ENCODE measurements at places on chromosomes 12 and 14.

DNA sequence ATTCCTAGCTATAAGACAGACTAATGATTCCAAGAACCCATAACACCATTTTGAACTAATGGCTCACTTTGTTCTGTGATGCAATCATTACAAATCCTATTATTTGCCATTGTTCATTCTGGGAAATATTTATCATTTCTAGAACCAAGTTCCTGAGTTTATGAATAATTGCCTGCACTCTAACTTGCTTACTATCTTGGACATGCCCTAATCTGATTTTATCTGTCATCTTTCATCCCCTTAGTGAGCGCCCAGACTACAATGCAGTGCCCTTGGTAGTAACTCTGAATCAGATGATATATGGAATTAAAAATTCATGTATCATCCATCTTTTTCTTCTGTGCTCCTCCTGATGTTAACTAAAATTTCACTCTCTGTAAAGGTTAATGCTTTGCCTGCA is 703.1 kb upstream of the MDGA2 start:
- DNase-seq, result no peak

DNA sequence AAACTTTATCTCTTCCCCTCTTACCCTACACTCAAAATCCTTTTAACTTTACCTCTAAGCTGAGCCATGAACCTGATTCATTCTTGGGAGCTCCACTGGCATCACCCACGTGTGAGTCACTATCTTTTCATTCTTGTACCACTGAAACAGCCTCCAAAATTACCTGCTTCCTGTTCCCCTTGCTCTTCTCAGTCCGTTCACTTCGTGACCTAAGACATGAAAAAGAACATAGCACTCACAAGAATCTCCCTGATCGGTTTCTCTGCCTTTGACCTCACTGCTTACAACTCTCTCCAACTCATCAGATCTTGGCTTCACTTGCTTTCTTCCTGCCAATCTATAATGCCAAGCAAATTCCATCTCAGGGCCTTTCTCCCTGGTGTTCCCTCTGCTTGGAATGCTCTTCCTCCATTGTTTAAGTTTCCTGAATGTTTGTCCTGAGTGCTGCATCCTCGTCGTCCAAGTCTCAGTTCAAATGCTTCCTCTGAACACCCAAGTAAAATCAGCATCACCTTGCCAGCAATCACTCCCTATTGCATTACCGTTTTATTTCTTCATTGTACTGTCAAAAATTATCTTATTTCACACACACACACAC is 9.2 kb downstream of the GLIPR1 start:
- DNase-seq, result no peak

GRCh38 chr12:31007636-31008175 is 66.0 kb upstream of the DDX11 start:
- DNase-seq, result no peak

- no peak for DNase-seq
These were observed 166.6 kb downstream of the PIWIL1 start for GRCh38 chr12:130504110-130504839.

- DNase-seq, result no peak
These were observed 23.3 kb downstream of the OR10G3 start for GRCh38 chr14:21556378-21557083.

DNA sequence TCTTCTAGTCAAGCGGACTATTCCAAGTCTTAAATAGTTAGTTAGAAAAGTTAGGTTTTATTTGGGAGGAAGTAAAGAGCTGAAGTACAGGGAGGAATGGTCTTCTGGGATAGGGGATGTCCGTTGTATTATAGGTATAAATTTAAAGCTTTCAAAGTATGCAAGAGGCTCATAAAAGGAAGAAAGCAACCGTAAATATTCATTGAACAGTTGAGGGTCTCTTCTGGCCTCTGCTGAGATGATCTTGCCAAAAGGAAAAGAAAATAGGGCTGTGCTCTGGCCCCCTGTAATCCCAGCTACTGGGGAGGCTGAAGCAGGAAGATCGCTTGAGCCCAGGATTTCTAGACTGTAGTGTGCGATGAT is 377 bp upstream of the TIMELESS start:
- no peak for DNase-seq

DNA sequence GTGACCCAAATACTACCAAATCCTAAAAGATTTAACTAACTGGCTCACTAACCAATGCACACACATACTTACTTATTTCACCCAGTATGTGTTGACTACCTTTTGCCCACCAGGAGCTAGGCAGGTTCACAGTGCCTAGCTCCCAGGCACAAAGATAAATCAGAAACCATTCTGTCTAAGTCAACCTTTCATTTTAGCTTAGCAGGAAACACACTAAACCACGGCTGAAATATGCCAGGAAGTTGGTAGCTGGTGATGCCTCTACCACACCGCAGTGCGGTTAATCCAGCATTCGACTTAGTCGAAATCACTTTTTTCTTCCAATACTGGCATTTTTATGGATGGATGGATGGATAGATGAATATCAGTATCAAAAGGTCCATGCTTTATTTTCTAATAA is 597.7 kb downstream of the DIO2 start:
- no peak for DNase-seq

- DNase-seq, result no peak
These were observed 43.9 kb upstream of the FGF6 start for GRCh38 chr12:4489556-4489955.

- DNase-seq, result no peak
These were observed 184.4 kb upstream of the SLC38A2 start for GRCh38 chr12:46556819-46557524.

DNA sequence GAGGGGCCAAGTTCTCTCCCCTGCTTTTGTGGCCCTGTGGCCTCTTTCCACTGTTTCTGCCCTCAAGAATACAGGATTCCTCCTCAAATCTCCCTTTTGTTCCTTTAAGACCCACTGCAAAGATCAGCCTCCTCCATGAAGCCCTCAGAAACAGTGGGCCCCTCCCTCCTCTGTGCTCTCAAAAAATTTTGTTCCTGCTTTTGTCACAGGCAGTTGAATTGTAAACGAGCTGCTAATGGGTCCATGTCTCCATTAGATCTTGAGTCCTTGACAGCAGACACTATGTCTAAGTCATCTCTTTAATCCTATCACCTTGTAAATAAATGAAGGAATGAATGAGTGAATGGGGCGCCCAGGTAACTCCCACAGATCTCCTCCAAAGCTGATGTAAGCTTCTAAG is 175.2 kb downstream of the ESRRB start:
- no peak for DNase-seq

DNA sequence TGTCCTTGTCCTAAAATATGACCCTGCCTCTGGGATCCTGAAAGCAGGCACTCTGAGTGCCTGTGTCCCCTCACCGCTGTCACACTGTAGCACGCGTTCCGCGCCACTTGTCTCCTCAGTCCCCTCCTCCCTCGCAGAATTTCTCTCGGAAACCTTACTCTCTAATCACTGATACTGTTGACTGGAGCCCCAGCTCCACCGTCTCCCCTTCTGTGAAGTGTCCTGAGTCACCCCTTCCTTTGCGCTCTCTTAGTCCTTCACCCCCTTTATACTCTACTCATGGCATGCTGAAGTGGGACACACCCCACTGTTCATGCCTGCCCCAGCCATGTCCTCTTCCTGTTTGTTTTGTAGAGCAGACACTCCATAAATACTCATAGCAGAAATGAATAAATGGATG is 104.7 kb downstream of the ZNF664 start:
- DNase-seq, result no peak

- no peak for DNase-seq
These were observed 100.7 kb downstream of the CNTN1 start for GRCh38 chr12:40792792-40793386.
